Activated T-cell treated with anti-CD3 and anti-CD28 coated beads, Interleukin-2, amount 50 U/mL, for 4 hours (primary cell): ENCODE measurements at places on chromosomes 12 and 14. TPM values are rescaled to one million over a fixed set of nuclear protein-coding genes. Genes with fewer than 3 reads are reported as not detected.

The KLRG1 gene
- 5.4 TPM for total RNA-seq

The ACVR1B gene
- 13.3 TPM for total RNA-seq

The SLCO1B3 gene
- not detected for total RNA-seq

The PHLDA1 gene
- 52.2 TPM for total RNA-seq

The FOXN4 gene
- total RNA-seq = not detected

The MGP gene
- total RNA-seq = 0.52 TPM

The ASPG gene
- 0.19 TPM for total RNA-seq

The OR6C2 gene
- not detected for total RNA-seq
